GM18507 (cell line): ENCODE measurements at places on chromosomes 5 and 9.
A peak's percentile ranks its signal among the peaks of the same experiment; 100 is the strongest.

- DNase-seq: no peak
Measured at GRCh38 chr5:89570557-89570956, 687.6 kb upstream of the MEF2C start.

DNA sequence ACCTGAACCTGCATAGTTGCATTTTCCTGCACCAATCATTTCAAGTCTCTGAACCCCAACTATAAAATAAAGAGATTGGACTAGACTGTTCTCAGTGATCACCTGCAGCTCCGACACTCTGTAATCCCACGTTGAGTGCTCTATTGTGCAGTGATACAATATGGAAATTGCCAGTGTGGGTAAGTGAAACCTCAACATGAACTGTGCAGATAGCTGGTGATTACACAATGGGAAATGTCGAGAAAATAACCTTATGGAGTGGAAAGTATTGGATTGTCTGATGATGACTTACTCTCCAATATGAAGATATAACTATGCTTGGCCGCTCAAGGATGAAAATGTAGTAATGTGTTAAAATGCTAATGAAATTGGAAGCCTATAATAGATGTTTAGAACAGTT is 293.1 kb upstream of the BRINP1 start:
- no peak for DNase-seq

DNA sequence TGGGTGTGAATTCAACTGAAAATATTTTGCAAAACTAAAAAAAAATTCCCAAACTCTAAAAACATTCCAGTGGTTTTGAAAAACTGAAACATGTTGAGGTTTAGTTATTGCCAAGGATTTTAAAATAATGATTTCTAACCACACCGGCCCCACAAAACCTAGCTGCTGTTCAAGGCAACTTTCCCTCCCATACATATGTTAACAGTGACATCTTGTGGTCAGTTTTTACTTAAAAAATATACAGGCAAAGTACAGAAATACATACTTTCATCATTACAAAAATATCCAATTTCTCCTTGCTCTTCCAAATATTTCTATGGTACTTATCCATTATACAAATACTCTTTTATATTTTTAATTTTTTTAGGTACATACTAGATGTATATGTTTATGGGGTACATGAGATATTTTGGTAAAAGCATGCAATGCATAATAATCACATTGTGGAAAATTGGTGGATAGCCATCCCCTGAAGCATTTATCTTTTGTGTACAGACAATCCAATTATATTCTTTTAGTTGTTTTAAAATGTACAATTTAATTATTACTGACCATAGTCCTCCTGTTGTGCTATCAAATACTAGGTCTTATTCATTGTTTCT is 34.4 kb upstream of the MRPS30 start:
- peak; percentile 1 for DNase-seq

- no peak for DNase-seq
Measured at GRCh38 chr9:104514901-104515300, 10.8 kb downstream of the OR13F1 start.
